ENCODE measurements at places on chromosomes 5 and 9.

DNA sequence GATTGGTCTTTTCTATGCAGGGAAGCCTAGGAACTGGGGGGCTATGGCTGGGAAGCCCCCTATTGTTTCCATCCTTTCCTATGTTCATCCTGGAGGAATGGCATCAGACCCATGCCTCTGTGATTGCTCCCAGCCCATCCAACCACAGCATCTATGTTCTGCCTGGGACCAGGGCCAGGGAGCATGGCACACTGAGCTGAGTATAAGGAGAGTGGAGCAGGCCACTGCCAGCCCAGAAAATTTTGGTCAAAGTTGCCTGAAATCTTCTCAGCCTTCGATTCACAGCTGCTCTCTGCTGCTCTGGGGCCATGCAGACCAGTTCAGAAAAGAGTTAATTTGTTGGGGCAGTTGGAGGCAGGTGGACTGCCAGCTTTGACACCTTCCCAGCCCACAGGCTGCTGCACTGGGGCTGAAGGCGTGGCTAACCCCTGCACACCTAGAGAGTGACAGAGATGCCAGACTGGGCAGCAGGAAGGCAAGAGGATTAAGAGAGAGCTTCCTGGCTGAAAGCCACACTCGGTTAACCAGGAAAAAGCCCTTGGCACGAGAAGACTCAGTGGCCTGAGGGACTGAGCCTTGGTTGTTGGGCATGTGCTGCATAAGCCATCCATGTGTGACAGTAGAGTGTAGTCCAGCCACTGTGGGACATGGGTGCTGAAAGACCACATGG lies 12.1 kb downstream of the TGFBI start:
- no peak for DNase-seq

DNA sequence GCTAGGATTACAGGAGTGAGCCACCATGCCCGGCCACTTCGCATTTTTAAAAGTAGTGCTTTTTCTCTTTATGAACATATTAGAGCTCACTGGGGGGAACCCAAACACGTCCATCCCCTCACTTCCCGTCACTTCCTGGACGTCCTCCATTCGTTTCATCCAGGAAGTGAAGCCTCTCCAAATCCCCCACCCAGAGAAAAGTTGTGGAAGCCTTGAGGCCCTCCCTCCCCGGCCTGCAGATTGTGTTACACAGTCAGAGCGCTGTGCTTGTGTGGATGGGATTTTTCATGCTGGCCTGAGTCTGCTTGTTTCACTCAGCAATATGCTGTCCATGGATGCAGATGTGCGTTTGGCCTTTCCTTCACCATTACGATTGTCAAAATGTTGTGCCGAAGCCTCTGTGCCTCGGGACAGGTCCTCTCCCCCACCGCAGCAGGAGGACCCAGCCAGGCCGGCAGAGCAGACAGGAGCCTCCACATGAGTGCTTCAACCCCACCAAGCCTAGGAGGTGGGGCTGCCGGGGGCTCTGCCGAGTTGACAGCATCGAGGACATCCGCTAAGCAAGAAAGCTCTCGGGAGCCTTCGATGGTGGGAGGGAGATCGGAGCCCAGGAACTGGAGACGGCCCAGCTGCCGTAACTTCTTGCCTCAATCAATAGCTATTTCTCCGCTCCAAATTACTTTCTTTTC lies 121.6 kb upstream of the PPP1R26 start:
- DNase-seq: no peak

- DNase-seq: peak; percentile 26
These were observed 53.7 kb downstream of the RGMB start for GRCh38 chr5:98827161-98827560.

GRCh38 chr9:7489036-7489435 lies 310.5 kb downstream of the DMAC1 start:
- DNase-seq: no peak

GRCh38 chr9:131800366-131800765 lies 60.5 kb upstream of the RAPGEF1 start:
- no peak for DNase-seq

DNA sequence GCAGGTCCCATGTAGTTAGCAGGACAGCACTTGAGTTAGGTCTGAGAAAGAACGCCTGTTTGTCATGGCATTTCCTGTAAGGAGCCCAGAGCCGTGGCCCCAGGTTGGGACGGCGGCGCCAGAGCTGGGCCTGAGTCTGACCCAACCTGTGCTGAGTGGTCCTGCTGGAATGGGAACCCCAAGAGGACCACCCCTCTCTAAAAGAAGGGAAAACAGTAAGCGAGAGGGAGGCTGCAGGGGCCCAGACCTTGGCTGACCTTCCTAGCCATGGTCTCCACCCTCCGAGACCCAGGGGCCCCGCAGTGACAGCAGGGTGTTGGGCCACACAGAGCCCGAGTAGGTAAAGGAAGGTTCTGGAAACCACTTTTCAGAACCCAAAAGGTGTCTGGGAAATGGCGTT lies 1.8 kb upstream of the LRRC14B start:
- DNase-seq: no peak

- DNase-seq: no peak
These were observed 399.3 kb upstream of the CDH9 start for GRCh38 chr5:27437594-27438200.

Measured in HTR-8/SVneo (cell line).